ENCODE measurements at places on chromosomes 4 and X.

GRCh38 chr4:79540143-79540542, 132.1 kb upstream of the GK2 start:
- DNase-seq, result no peak

- no peak for DNase-seq
These were observed 297.5 kb upstream of the KLF3 start for GRCh38 chr4:38366456-38366855.

DNA sequence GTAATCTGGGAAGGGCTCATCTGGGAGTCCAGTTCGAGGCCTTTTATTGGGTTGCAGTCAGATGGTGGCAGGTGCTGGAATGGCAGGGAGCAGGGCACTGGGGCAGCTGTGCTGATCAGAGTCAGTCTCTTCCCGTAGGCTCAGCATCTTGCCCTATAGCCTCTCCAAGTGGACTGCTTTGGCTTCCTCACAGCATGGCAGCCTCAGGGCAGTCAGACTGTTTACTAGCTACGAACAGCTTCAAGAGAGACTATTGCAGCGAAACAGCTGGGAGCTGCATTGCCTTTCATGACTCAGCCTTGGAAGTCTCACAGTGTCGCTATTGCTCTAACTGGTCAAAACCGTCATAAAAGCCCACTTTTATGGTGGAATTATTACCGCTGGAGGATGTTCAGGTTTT, 26.8 kb upstream of the DUSP21 start:
- DNase-seq, result no peak

- no peak for DNase-seq
These were observed 68.6 kb downstream of the RXFP1 start for GRCh38 chr4:158590306-158590705.

DNA sequence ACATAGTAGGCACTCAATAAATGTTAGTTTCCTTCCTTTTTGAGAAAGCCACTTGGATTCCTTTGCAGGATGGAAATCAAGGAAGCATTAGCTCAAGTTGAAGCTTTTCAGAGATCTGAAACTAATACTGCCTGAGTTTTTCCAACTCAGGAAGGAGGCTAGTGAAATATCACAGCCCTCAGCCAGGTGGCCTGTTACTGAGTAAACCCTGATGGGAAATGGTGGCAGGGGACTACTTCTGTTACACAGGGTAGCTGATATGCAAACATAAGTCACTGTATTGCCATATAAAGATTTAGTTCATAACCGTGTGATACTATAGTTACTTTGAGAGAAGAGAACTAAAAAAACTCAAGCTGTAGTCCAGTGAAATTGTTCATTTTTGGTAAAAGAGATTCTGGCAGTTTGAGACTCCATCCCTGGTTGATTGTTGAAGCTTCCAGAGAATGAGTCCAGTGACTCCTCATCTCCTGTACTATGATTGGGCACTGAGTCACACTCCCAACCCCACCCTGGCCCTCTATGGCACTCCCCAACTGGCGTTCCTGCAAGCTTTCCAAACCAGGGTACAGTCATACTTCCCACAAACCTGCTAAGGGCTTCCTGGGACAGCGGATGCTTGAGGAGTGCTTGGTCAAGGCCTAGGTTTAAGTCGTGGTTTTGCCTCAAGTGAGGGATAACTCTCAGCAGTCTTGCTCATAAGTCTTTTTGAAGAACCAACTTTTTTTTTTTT, 81.8 kb downstream of the MID1IP1 start:
- DNase-seq, result no peak

DNA sequence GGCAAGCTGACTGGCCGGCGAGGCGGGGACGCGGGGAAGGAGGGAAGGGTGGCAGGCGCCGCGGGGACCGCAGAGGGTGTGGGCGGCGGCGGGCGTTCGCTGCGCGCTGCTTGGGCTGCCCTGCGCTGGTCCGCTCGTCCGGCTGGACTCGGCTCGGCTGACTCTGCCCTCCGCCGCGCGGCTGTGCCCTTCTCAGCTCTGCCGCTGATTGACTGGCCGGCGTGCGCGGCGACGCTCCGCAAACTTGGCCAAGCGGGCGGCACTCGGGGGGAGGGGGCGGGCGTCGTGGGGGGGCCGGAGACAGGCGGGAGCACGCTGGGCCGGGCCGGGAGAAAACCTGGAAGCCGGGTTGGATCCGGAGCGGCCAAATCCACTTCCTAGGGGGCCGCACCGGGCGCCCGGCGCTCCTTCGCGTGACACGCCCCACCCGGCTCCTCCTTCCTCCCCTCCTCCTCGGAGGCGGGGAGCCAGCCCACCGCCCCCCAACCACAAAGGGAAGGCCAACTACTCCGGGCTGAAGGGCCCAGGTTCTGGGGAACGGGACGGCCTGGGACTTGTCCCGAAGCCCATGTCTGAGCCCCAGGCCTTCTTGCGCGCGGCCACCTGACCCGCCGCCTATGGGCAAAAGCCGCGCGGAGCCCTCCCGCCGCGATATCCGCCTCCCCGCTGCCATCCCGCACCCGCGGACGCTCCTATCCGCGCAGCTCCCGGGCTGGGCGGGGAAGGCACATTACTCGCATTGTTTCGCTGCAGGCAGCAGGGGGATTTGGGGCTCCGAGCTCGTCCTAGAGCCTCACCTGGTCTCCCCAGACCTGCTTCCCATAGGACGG, at the start of gene GPC4:
TSS of gene GPC4 (minus strand) at position 214 of the 830 bp plus-strand sequence. CDS start 524 bp downstream, outside the sequence.
- DNase-seq, result no peak

DNA sequence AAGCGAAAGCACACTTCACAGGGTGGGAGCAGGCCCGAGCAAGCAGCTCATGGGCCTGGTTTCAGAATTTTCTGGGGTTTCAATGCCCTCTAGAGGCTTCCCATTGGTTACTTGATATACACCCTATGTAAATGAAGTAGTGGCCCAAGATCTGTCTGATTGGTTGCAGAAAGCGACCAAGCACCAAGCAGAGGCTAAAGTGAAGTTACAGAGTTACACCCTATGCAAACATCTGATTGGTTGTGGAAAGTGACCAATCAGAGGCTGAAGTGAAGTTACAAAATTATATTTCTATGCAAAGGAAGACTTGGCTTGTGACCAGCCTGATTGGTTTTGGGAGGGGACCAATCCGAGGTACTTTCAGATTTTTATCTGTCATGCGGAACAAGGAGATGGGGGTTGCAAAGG, 8.2 kb downstream of the FHIP1A start:
- no peak for DNase-seq

- no peak for DNase-seq
These were observed 130.8 kb downstream of the TLL1 start for GRCh38 chr4:166003811-166004210.

DNA sequence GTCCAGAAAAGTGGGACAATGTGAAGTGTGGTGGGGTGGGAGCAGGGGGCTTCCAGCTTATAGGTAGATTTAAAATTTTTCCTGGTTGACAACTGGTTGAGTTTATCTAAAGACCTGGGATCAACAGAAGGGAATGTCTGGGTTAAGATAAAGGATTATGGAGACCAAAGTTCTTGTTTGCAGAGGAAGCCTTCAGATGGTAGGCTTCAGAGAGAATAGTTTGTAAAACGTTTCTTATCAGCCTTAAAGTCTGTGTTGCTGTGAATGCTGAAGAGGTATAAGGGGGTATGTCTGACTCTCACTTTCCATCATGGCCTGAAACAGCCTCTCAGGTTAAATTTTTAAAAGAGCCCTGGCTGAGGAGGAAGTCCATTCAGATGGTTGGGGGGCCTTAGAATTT, 20.5 kb downstream of the MGST2 start:
- no peak for DNase-seq

- no peak for DNase-seq
These were observed 336.3 kb upstream of the BMP3 start for GRCh38 chr4:80694171-80694570.

DNA sequence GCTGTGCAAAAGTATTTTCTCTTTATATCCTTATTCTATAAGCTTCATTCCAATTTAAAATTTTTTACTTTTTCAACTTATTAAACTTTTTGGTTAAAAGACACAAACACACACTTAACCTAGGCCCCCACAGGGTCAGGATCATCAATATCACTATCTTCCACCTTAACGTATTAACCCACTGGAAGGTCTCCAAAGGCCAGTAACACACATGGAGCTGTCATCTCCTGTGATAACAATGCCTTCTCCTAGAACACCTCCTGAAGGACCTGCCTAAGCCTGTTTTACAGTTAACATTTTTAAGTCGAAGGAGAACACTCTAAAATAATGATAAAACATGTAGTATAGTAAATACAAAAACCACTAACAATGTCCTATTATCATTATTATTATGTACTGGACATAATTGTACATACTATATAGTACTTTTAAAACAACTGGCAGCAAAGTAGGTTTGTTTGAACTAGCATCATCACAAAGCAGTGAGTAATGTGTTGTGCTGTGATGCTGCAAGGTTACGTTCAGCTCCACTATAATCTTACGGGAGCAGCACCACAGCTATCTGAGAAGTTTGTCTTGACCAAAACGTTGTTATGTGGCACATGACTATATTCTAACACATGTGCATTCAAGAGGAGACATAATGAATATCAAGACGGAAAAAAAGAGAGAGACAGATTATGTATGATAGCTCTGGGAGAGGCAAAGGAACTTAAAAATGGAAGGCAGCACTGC, 33.7 kb downstream of the DHX15 start:
- DNase-seq, result no peak

DNA sequence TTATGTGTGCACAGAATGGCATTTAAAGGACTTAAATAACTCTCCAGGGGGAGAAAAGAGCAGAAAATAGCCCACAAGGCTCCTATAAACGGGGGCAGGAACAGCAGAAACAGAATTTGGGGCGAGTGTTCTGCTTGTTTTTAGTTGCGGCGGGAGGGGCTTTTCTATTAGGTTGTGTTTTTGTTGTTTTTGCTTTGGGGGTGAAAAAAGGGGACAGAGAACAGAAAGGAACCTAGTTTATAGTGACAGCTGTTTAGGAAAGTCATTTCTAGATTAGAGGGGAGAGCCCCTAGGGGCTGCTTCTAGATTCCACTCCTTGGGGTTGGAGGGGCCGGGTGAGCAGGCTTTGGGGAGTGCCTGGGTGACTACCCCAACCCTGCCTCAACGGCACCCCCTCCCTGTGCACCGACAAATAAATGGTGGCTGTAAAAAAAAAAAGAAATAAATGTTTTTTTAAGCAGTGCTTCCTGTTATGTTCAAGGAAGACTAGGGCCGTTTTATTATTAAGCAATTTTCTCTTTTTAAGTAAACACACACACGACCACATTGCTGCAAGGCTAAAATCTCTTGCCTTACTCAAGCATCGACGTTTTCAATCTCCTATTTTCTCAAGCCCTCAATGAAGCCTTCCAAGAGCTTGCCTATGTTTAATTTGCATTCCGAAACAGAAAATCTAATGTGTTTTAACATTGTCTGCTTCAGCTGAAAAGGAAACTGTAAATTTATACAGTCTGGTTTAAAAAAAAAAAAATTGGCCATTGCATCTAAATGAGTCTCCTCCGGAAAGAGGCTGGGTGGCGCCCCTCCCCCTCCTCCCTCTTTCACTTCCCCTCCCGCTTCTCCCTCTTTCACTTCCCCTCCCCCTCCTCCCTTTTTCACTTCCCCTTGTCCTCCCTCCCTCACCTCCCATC, 123.3 kb upstream of the TBL1X start:
- DNase-seq, result peak; percentile 66

DNA sequence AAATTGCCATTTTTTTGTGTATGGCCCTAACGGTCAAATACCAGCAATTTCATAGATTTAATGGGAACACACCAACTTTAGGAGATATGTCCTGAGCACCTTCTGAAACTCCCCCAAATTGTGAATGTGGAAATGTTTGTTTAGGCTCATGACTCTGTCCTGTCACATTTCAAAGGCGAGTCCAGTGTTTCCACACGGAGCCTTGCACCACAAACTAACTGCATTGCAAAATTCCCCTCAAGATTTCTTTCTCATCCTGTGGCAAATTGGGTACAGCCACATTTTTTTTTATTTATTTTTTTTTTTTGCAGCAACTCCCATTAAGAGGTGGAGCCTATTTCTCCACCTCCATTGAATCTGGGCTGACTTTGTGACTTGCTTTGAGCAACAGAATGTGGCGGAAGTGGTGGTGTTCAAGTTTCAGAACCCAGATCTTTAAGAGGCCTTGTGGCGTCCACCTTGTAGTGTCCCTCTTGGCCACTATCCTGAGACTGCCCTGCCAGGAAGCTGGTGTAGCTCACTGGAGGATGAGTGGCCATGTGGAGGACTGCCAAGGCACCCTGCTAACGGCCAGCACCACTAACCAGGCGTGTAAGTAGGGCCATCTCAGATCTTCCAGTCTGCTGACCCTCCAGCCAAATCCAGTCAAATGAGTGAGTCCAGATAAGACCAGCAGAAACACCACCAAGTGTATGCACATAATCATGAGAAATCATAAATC, 172.4 kb upstream of the SCML1 start:
- DNase-seq, result no peak

DNA sequence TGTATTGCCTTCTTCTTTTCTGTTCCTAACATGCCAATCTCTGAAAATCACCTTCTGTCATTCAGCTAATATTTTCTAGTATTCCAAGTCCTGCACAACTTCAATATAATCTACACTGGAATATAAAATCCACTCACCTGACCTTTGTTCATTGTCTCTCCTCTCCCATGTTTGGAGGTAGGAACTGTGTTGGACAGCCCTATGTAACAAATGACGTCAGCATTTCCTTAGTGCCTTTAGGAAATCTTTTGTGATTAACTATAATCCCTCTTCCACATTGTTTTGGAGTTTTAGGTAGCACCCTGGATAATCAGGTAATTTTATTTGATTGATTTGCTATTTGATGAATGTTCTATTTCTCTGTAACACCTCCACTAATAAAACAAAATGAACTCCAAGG, 814.8 kb upstream of the PRKX start:
- DNase-seq, result no peak

- DNase-seq, result no peak
These were observed 106.8 kb upstream of the SLC4A4 start for GRCh38 chr4:71232056-71232430.

DNA sequence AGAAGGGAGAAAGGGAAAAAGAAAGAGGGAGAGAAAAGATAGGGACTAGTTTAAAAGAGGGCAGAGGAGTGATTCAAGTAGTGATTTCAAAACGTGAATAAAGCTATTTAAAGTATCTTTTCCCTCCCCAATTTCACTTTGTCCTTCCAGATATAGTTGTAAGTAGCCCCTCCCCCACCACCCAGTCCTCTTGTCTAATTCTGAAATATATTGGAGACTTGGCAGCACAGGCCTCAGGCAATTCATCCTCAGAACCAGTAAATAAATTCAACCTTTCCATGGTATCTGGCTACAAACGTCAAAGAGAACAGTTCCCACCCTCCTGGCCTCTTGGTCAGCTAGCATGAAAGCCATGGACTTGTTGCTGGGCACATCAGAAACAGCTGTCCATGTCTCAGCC, 169.5 kb upstream of the SCML1 start:
- no peak for DNase-seq

- DNase-seq, result no peak
These were observed 123.2 kb upstream of the KCNIP4 start for GRCh38 chr4:22071749-22072148.

DNA sequence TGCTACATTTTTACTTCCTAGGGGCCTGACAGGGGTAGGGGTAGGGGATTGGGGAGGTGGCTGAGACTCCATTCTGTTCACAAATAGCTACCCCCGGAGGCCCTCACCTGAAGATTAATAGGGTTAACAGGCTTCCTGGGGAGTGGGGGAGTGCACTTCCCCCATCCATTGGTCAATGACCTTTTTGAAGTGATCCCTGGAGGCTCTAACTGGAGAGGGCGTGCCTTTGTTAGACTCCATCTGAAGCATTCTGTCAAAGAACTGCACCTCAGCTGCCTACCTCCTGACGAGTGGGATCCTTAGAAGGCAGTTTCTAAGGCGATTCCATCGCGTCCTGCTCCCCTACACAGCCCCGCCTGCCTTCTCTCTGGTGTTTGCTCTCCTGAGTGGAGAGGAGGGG, 10.0 kb upstream of the MTM1 start:
- DNase-seq, result no peak
